ENCODE measurements at places on chromosomes 16 and 17. TPM values are rescaled to one million over a fixed set of nuclear protein-coding genes. Genes with fewer than 3 reads are reported as not detected.

GRCh38 chr16:55645986-55646385, 9.8 kb upstream of the SLC6A2 start:
- no peak for DNase-seq

- peak; percentile 12 for DNase-seq
These were observed 185.2 kb downstream of the SOX9 start for GRCh38 chr17:72306037-72306436.

DNA sequence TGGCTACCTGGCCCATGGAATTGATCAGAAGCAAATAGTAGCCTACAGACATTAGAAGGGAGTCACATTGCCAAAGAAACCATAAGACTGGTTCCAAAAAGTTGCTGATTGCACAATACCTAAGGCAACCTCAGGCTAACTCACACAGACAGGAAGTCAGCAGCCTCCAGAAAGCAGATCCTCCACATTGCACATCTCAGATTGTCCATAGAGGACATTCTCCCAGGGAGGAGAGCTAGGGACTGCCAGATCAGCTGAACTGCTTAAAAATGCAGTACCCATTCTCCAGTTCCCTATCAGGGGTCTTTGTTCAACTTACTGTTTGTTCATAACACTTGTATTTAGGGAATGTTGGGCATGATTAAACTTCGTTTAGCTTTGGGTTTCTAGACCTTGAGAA, 4.2 kb downstream of the CCL3 start:
- DNase-seq = no peak

GRCh38 chr17:30230596-30231125, 4.8 kb downstream of the SLC6A4 start:
- DNase-seq = no peak

The C17orf78 gene
- not detected for total RNA-seq

GRCh38 chr16:25052151-25052511, 37.0 kb upstream of the ARHGAP17 start:
- DNase-seq = no peak

GRCh38 chr17:31074772-31075555, 19.8 kb upstream of the NF1 start:
- peak; percentile 47 for DNase-seq

DNA sequence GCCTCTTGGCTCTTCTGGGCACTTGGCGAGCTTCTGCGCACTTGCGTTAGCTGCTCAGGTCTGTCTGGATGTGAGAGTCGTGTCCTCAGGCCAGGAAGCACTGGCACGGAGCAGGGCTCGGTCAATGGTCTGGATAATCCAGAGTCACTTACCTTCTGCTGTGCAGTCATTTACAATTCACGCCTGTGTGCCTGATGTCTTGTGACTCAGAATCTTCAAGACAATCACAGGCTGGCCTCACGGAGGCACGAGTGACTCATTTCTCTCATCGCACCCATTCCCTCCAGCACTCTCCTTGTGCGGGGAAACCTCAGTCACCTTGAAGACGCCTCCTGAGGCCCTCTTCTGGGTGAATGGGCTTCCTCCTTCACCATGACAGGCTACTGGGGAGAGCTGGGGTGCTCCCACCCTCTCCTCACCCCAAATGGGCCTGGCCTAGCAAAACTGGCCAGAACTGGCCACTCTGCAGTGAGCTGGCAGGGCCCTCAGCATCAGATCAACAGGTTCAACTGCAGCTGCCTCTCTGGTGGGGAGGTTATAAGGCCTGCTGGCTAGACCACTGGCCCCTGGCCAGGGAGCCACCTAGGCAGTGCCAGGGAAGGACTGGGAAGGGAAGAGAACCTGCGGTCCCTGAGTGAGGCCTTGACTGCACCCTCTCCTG, 1.9 kb upstream of the CAPN15 start:
- DNase-seq = peak; percentile 94

DNA sequence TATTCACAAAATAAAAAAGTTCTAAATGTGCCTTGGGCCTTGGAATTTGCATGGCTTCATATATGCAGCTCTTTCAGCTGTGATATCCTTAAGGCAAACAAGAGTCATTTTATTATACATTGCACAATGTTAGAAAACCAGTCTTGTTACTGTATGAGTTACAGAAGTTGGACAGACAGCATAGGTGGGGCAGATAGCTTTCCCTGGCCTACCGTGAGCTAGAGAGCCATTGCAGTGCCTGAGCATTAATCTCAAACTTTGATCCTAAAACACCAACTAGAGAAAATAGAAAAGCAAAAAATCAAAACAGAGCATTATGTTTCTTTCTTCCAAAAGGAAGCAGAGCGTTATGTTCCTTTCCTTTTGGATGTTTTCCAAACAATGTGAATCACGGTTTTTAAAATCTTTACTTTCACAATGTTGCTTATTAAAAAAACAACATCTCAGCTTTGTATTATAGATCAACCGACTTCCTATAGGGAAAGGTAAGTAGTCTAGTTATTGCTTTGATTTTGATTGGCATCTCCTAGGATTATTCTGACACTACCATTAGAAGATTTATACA, 32.2 kb downstream of the ARHGAP44 start:
- DNase-seq = no peak

The SCGB1C2 gene
- total RNA-seq = not detected

The PRPF8 gene
- total RNA-seq = 215 TPM

GRCh38 chr17:10031127-10031526, 126.1 kb upstream of the RCVRN start:
- no peak for DNase-seq

DNA sequence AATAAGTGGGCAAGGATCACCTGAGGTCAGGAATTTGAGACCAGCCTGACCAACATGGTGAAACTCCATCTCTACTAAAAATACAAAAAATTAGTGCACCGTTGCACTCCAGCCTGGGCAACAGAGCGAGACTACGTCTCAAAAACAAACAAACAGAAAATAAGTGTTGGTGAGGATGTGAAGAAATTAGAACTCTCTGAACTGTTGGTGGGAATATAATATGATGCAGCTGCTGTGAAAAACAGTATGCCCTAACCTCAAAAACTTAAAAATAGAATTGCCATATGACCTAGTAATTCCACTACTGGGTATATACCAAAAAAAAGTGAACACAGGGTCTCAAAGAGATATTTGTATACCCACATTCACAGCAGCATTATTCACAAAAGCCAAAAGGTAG, 26.1 kb downstream of the GLG1 start:
- no peak for DNase-seq

- DNase-seq = no peak
These were observed 30.2 kb downstream of the TPSG1 start for GRCh38 chr16:1194665-1195392.

GRCh38 chr16:78096386-78096785, 3.1 kb upstream of the WWOX start:
- no peak for DNase-seq

DNA sequence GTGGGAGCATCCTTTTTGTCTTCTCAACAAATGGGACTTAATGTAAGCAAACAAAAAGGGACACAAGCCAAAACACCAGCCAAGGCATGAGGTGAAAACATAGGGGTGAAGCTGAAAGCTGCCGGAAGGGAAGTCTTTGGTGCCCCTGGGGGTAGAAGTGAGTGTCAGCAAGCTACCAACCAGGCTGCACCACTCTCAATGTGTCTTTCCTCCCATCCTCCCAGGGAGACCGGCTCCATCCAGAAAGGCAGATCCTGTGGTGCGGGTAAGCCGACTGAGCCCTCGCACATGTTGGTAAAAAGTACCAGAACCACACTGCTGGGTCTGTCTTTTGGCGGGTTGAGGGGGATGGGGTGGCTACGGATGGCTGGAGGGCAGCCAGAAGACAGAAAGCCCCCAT, 52.0 kb upstream of the SREBF1 start:
- DNase-seq = no peak

The HEATR9 gene
- not detected for total RNA-seq

The FSCN2 gene
- 1.6 TPM for total RNA-seq

- no peak for DNase-seq
These were observed 120.3 kb upstream of the CRHR1 start for GRCh38 chr17:45663772-45664171.

The MYLK3 gene
- 0.16 TPM for total RNA-seq

GRCh38 chr16:66264311-66265047, 102.0 kb upstream of the CDH5 start:
- DNase-seq = no peak

DNA sequence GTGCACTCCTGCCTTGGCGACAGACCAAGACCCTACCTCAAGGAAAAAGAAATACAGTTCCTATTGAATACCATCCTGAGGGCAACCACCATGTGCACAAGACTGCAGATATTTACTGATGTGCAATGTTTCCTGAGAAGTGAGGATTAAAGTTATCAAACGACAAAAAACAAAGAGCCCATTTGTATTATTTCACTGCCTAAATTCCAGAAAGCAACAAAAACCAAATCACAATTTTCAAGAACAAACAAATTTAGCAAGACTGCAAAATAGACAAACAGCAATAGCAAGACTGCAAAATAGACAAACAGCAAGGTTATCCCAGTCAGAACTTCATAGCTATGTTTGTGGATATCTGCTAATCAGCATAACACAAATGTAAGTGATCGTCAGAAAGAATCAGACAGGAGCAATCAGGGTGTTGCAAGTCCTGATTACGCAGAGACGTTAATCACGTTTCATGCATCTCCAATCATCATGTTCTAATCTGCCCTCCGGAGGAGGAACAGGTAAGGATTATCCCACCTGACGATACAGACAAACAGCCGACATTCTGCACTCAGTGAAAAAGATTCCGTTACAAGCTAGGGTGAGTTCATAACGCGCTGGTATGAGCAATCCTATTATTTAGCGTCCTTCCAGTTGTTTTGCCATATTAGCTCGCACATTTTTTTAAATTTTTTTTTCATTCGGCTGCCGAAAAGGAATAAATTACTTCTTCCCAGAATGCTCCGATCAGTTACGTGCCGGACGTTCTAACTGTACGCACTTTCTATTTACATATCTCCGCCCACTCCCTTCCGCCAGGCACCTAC, 2.9 kb downstream of the TMEM107 start:
- peak; percentile 99 for DNase-seq

The ACOX1 gene
- 37.7 TPM for total RNA-seq

DNA sequence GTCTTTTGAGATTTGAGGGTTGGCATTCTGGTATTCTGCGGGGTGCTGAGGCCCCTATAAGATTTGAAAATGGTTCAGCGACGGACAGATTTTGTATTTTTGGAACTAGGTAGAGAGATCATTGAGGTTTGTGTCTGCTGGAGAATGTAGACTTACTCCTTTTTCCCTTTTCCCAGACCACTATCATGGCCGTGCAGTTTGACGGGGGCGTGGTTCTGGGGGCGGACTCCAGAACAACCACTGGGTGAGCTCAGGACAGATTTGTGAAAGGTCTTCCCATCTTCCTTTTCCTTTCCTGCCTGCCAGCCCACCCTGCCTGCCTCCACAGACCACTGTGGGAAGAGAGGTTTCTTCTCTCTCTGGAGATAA, 572 bp downstream of the PSMB6 start:
- DNase-seq = peak; percentile 38

- no peak for DNase-seq
These were observed 13.4 kb downstream of the CBFA2T3 start for GRCh38 chr16:88963583-88963982.

GRCh38 chr16:84426804-84427203, 58.5 kb downstream of the ATP2C2 start:
- DNase-seq = no peak

DNA sequence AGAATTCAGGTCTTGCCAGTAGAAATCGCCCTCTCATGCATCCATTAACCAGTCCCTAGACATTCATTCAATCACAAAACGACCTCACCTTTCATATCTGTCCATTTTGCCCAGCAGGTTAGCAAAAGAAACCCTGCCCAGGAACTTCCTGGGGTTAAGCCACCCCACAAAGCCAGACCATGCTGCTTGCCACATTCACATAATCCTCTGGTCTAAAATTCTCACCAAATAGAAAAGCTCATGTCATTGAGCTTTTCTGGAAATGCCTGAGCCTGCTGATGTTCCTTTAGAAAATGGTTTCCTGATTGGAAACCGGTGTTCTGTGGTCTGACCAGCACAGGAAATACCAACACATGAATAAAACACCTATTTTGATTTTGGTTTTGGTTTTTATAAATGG, 21.6 kb upstream of the DYNLRB2 start:
- DNase-seq = no peak

DNA sequence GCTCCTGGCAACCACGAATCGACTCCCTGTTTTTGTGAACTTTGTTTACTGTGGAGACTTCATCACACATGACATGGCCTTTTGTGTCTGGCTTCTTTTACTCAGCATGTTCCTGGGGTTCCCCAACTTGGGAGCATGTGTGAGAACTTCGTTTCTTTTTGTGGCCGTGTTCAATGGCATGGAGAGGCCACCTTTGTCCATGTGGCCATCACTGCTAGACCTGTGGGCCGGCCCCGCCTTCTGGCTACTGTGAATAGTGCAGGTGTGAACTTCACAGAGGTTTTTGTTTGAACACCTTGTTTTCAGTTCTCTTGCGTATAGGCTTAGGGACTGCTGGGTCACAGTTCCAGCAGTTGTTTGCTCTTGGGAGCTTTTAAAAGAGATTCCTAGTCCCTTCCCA, 5.7 kb upstream of the SLC38A8 start:
- DNase-seq = no peak

DNA sequence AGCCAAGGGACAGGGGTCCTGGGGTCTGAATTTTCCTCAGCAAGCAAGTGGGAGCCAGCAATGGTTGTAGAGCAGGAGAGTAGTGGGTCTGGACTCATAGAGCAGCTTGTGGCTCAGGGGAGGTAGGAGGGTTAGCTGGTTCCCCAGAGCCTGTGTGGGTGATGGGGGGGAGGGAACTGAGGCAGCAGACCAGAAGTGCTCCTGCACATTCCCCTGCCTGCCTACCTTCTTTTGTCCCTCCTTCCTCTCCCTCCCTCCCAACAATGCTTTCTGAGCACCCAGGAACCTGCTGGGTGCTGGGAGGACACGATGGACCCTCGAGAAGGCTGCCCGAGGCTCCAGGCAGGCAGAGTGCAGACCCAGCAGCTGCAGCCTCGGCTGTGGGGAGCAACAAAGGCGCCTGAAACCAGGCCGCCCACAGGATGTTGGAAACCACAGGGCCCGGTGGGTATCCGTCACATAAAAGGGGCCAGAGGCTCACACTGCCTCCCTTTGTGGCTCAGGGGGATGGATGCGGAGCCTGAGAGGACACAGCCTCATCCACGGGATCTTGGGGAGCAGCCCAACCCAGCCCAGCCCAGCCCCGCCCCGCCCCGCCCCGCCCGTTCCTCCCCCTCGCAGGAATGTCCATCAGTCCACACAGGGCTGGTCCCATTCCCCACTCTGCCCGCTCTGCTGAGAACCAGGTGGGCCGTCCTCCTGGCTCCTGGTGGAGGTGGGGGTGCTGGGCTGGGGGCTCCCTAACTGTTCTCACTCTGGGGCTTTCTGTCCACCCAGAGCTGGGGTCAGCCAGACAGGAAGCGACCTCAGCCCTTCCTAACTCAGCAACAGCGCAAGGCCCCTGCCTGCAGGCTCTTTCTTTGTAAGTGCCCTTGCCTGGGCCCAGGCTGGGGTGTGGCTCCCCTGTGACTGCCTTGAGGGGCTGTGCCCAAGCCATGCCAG, 1.7 kb upstream of the NLRC3 start:
- DNase-seq = no peak

GRCh38 chr17:53719229-53719628, 103.5 kb upstream of the KIF2B start:
- DNase-seq = no peak

The GNG13 gene
- not detected for total RNA-seq

All from HFFc6 (cell line).